Mammary epithelial cell (primary cell): ENCODE measurements at places on chromosomes 5 and 9. TPM values are rescaled to one million over a fixed set of nuclear protein-coding genes. Genes with fewer than 3 reads are reported as not detected.
A peak's percentile ranks its signal among the peaks of the same experiment; 100 is the strongest.

DNA sequence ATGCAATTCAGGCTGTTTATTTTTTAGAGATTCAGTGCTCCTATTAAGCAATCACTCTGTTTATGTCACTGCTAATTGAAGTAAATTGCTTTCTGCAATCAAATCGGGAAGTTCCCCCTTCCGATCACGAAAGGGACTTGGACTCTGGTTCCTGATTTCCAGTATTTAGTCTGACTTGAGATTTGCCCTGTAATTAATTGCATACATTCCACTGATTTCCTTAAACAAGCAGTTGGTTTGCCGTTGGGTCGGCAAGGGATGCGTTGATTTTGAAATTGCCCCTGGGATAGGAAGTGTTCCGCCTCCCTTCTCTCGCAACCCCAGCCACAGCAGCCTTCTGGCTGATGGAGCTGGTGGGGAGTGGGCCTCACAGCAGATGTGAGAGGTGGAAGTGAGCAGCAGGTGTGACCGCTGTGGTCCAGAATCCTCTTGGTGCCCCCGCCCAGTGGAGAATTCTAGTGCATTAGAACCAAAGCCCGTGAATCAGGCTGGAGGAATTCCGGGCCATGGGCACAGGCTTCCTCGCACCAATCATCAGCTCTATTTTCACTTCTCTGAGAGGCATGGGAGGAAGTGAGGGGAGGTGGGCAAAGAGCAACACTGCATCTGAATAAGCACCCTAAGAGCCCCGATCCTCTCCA, 102.5 kb downstream of the SPRY4 start:
- no peak for DNase-seq

GRCh38 chr9:136119061-136119882, 597 bp upstream of the TMEM250 start:
- DNase-seq: peak; percentile 40

GRCh38 chr9:35863583-35863982, 6.6 kb downstream of the OR13J1 start:
- DNase-seq: no peak

DNA sequence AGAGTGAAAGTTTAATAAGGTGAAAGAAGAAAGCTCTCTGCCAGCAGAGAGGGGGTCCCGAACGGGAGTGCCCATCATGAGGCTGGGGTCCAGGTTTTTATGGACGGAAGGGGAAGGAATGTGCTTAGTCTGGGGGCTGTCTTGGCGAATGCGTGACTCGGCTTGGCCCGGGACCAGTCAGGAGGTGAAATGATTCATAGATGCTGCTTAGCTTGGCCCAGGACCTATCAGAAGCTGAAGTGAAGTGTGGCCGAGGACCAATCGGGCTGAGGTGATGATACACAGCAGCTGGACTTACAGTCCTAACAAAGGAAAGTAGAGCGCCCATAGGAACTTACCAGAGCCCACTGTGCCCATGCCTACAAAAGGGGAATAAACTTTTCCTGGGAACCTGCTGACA, 3.9 kb upstream of the FKTN start:
- no peak for DNase-seq

GRCh38 chr9:125409217-125409636, 147.6 kb downstream of the GAPVD1 start:
- DNase-seq: no peak

GRCh38 chr5:103674739-103675138, 112.2 kb upstream of the NUDT12 start:
- no peak for DNase-seq

GRCh38 chr5:8953911-8954438, 591.9 kb downstream of the SEMA5A start:
- DNase-seq: no peak

- DNase-seq: no peak
Observed at GRCh38 chr5:59891962-59892643, 1.4 kb downstream of the PDE4D start.

GRCh38 chr5:163385271-163385670, 52.1 kb upstream of the CCNG1 start:
- DNase-seq: no peak

Gene SAXO1
- polyA plus RNA-seq: not detected

Gene CCDC152
- 1.0 TPM for polyA plus RNA-seq

Gene CRB2
- not detected for polyA plus RNA-seq

Gene ICE1
- polyA plus RNA-seq: 10.3 TPM

Gene COL5A1
- polyA plus RNA-seq: 1.2 TPM

Gene ST8SIA4
- not detected for polyA plus RNA-seq

Gene SPINK7
- polyA plus RNA-seq: not detected

Gene AGXT2
- not detected for polyA plus RNA-seq

Gene SLC24A2
- polyA plus RNA-seq: not detected

Gene PCDHB9
- polyA plus RNA-seq: 0.12 TPM
